ENCODE measurements at places on chromosomes 16 and 17.

- DNase-seq, result no peak
These were observed 11.4 kb downstream of the ASPHD1 start for GRCh38 chr16:29911676-29912010.

DNA sequence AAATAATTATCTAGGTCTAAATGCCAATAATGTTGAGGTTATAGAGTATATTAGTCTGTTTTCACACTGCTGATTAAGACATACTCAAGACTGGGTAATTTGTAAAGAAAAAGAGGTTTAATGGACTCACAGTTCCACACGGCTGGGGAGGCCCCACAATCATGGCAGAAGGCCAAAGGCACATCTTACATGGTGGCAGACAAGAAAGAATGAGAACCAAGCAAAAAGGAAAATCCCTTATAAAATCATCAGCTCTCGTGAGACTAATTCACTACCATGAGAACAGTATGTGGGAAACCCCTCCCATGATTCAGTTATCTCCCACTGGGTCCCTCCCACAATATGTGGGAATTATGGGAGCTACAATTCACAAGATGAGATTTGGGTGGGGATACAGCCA, 2.9 kb upstream of the KATNB1 start:
- no peak for DNase-seq

DNA sequence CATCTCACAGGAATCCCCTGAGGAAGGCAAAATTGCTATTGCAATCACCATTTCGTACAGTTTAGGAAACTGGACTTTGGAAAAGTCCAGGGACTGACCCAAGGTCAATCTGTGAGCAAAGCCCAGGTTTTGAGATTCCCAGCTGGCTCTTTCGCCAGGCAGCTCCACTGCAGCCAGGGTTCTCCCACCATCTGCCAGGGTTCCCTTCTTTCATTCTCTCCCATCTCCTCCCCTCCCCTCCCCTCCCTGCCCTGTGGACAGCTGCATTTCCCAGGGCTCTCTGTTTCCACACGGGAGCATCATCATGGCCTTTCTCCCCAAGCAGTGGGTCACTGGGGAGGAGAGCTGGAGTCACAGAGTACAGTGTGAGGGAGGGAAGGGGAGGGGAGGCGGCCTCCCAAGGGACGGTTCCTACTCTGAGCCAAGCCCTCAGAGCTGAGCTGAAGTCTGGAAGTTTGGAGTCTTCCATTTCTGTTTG, 11.9 kb upstream of the GSDMA start:
- no peak for DNase-seq

DNA sequence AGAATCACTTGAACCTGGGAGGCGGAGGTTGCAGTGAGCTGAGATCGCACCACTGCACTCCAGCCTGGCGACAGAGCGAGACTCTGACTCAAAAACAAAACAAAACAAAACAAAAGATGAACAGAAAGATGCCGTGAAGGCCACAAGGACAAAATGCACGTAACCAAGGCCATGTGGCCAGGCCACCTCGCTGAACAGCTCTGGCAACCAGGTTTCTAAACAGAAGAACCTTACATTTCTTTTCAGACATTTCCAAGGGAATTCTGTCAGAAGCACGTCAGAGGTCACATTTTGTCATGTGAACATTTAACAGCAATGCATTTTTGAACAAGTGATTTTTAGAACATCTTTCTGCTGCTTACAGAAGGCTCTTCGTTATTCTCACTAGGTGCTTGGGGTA, 28.8 kb downstream of the USP22 start:
- no peak for DNase-seq

DNA sequence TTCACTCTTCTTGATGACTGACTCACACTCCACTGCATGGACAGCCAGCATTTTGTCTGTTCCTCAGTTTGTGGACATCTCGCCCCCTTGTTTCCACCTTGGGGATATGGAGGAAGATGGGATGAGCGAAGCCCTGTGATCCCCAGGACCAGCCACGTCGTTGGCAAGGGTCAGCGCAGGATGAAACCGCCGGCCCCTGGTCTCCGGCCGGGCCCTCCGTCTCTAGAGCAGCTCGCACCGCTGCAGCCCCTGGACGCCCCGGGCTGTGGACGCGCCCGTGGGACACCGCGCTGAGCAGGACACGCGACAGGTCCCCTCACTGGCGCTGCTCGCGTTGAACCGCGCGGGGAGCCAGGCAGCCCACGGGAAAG, 604 bp upstream of the ZC3H18 start:
- DNase-seq, result no peak

GRCh38 chr17:77462090-77462489, 321.3 kb downstream of the SEC14L1 start:
- no peak for DNase-seq

DNA sequence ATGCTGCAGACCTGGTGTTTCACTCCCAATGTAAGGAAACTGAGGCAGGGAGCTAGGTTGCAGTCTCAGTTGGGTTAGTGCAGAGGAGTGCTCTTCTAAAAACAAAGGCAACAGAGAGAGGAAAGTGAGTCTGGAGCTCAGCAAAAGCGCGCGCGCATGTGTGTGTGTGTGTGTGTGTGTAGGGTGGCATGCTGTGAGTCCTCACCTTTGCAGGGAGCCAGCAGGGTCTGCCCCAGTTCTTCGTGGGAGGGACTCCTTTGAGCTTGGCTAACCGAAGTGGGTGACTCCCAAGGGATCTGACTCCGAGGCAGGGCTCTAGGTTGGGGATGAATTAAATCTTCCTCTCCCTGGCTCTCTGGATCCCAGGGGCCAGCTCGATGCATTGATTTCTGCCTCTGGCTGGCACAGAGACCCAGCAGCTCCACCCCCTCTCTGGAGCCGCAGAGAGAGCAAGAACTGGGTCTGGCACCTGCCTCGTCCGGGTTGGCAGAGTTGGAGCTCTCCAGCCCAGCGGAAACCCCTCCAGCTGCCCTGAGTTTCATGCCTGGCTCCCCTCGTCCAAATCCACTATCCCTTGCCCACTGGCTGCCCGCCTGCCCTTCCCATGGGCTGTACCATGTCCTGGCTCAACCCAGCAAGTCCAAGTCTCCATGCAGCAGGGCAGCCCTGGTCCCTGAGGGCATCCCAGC, 1.3 kb upstream of the BTBD17 start:
- no peak for DNase-seq

DNA sequence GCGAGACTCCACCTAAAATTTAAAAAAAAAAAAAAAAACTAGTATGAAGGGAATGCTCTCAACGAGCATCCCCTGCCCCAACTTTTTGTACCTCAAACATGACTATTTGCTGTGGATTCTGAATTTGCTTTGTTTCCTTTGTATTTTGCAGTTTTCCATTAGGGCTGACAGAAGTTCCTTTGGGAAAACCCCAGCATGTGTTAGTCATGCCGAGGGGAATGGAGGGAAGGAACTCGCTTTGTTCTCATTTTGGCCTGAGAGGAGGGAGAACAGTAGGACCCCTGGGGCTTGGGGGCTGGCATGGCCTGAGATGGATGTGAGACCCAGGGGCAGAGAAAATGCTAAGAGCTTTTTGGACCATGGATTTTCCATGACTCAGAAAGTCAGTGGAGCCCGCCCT, 20.5 kb downstream of the KRT9 start:
- DNase-seq, result no peak
